ENCODE measurements at places on chromosomes 11 and 22. TPM values are rescaled to one million over a fixed set of nuclear protein-coding genes. Genes with fewer than 3 reads are reported as not detected.

RAB38 gene
- 1.8 TPM for total RNA-seq

UNC93B1 gene
- 18.7 TPM for total RNA-seq

ZNF280B gene
- 0.98 TPM for total RNA-seq

RFPL2 gene
- not detected for total RNA-seq

LARGE1 gene
- total RNA-seq = 12.1 TPM

ART1 gene
- not detected for total RNA-seq

EMID1 gene
- total RNA-seq = not detected

SYT8 gene
- total RNA-seq = not detected

SHISAL1 gene
- total RNA-seq = 1.4 TPM

OR5J2 gene
- total RNA-seq = not detected

C11orf21 gene
- total RNA-seq = not detected

SLC43A1 gene
- 27.4 TPM for total RNA-seq

CAVIN3 gene
- total RNA-seq = 171 TPM

SEC14L6 gene
- total RNA-seq = not detected

MLC1 gene
- not detected for total RNA-seq

Measured in subcutaneous preadipocyte (primary cell).